ENCODE measurements at places on chromosomes 5 and 9.

GRCh38 chr5:132493241-132493640 is 2.7 kb upstream of the IRF1 start:
- DNase-seq = no peak

- no peak for DNase-seq
Measured at GRCh38 chr9:87959916-87960581, 14.3 kb downstream of the CDK20 start.

DNA sequence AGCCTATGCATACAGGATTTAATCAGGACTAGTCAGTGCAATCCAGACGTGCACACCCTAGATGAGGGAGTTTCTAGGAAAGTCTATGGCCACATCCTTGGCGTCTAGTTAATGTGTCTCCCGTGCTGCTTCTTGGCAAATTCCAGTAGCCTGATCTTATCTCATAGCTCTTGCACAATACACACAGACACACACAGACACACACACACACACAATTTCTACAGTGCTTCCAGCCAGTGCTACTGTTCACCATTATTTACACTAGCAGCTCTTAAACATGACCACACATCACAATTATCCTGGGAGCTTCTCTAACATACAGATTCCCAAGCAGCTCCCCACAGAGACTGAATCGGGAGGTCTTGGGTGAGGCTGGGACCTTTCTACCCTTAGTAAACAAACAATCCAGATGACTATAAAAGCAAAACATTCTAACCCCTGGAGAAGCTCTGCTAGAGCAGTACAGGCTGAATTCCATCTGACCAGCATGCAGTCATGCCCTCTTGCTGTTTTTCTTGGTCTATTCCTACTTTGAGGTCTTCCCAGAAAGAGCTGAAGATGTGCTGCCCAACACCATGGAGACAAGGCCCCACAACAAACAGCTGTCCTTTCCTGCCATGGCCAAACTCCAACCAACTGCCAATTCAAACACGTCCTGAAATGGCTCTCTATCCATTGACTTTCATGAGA is 236.6 kb downstream of the DEPDC1B start:
- no peak for DNase-seq

- DNase-seq = no peak
Measured at GRCh38 chr9:111094958-111095357, 56.7 kb upstream of the LPAR1 start.

- DNase-seq = no peak
Measured at GRCh38 chr5:160274483-160274931, 37.9 kb downstream of the CCNJL start.

GRCh38 chr5:105409695-105410094 is 1847.1 kb upstream of the NUDT12 start:
- no peak for DNase-seq

GRCh38 chr5:148469501-148469935 is 85.8 kb downstream of the FBXO38 start:
- no peak for DNase-seq

DNA sequence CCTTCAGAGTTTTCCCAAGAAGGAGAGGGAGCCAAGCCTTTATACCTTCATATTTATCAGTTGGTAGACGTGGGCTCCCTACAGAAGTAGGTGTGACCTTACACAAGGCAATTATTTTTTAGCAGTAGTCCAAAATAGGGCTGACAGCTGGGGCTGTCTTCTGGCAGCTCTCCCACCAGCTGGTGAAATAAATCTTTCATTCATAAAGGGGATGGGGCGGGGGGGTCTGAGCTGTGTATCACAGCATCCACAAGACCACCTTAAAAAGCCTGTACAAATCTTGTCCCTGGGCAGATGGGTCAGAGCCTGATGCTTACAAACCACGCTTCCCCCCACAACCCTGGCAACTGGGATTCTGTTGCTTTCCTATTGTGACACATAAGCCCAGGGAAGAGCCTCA is 19.7 kb downstream of the CSF2 start:
- no peak for DNase-seq

- no peak for DNase-seq
Measured at GRCh38 chr5:127608077-127608660, 40.7 kb upstream of the CTXN3 start.

DNA sequence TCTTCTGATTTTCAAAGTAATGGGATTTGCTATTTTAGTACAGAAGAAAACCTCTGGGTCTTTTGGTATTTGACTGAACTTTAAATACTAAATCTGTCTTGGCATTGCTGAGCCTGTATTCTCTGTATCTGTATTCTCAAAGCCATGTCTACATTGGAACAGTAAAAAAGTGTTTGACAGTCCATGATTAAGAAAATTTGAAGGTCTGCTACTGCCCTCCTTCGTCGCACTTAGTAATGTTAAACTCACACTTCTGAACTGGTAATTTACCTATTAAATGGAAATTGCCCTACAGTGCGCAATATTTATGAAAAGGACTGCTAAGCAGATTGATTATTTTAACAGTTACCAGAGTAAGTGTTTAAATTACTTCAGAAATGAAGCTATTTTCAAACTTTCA is 165.7 kb upstream of the SMC2 start:
- DNase-seq = no peak
